ENCODE measurements at places on chromosomes 16 and 17.

- no peak for DNase-seq
These were observed 1.3 kb upstream of the MPG start for GRCh38 chr16:76535-77272.

GRCh38 chr17:50093807-50094206 lies 1.3 kb upstream of the PDK2 start:
- DNase-seq, result no peak

DNA sequence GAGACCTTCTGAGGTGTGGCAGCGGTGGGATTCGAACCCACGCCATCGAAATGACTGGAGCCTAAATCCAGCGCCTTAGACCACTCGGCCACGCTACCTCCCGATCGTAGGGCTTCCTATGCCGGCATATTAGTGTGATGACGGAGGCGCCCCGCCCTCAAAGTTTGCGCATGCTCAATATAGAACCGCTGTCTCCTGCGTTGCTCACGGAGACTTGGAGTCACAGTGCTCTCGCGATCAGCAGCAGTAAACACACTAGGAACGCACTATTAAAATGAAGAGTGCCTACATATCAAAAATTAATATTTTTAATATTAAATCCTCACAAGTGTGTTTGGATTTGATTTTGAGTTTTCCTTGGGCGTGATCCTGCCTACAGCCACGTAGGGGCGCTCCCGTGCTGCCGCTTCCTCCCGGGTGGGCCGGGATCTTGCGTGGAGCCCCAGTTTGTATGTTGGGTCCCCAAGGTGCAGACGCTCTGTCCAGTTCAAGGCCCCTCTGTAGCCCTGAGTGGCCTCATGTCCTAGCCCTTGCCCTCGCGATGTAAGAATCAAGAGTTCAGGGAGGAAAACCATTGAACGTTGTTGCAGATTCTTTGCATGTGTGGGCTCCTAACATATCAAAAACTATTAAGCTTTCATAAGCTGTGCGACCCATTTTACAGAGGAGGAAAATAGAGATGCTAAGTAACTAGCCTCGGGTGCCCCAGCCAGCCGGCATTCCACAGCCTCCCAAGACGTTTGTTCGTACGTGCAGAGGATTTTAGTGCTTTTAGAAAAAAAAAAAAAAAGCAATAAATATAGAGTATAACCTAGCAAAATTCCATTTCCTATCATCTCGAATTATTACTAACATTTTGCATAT lies 10.2 kb upstream of the EEF2K start:
- DNase-seq, result peak; percentile 75

- no peak for DNase-seq
These were observed 18.6 kb upstream of the SLC5A10 start for GRCh38 chr17:18933102-18934058.

GRCh38 chr17:77089124-77089490 lies 51.7 kb upstream of the SEC14L1 start:
- no peak for DNase-seq

DNA sequence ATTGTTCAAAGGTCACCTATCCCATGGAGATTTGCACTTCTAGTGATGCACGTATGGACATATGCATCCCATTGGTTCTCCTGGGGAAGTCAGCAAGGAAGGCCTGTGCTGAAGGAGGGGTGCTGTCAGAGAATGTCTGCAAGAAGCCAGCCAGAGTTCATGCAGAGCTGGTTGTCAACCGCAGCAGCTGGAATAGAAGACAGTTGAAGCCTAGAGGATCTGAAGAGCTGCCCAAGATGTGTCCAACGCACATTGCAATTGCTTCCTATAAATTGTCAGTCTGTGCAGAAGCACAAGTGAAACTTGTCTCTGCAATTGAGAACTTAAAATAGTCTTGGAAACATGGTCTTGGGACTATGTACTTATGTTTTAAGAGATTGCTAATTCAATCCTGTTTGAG lies 82.1 kb upstream of the CNTNAP4 start:
- DNase-seq, result no peak

GRCh38 chr16:11138769-11139325 lies 117.2 kb downstream of the SOCS1 start:
- DNase-seq, result no peak

GRCh38 chr16:56282451-56282850 lies 91.2 kb downstream of the GNAO1 start:
- DNase-seq, result no peak

GRCh38 chr16:65222049-65222448 lies 100.2 kb upstream of the CDH11 start:
- no peak for DNase-seq

GRCh38 chr16:47779201-47780016 lies 318.3 kb downstream of the PHKB start:
- DNase-seq, result no peak

- no peak for DNase-seq
These were observed 206.8 kb upstream of the SDK2 start for GRCh38 chr17:73851091-73851490.

GRCh38 chr17:39709319-39709997 lies 9.6 kb downstream of the ERBB2 start:
- no peak for DNase-seq

DNA sequence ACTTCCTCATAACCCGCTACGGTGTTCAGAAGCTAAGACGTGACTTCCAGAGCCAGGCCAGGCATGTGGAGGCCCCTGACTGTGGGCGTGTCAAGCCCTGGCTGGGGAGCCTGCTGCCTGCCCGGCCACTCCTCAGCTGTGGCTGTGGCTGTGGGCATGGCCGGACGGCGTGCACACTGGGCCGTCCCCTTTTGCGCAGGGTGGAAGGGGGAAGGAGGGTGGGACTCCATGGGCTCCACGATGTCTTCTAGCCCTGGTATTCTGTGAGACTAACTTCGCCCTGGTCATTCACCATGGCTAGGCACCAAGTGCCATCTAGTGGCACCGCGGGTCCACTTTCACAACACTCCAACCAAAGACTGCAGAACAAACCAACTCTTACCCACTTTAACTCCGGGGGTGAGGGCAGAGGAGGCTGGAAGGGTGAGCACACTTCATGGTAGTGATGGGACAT lies 67.9 kb downstream of the N4BP1 start:
- DNase-seq, result peak; percentile 53

GRCh38 chr16:29804020-29804419 lies 2.3 kb upstream of the MAZ start:
- no peak for DNase-seq

DNA sequence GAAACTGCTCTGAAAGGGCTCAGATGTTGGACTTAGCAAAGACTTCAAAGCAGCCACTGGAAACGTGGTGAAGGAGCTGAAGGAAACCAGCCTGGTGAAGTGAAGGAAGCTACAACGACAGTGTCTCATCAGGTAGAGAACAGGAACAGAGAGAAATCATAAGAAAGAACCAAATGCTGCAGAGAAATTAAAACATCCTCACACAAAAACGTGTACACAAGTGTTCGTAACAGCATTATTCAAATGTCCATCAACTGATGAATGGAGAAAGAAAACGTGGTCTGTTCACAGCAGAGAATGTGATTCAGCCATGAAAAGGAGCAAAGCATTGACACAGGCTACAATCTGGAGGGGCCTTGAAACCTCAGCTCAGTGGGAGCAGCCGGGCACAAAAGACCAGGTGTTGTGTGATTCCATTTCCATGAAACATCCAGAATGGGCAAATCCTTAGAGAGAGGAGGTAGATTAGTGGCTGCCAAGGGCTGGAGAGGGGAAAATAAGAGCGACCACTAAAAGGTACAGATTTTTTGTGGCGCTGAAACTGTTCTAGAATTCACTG lies 26.9 kb downstream of the IFT140 start:
- DNase-seq, result no peak

Measured in iPS-NIHi11 (cell line).